ENCODE measurements at places on chromosomes 3 and 15.

GRCh38 chr15:26722621-26723160, 50.2 kb downstream of the GABRB3 start:
- no peak for DNase-seq

- DNase-seq, result no peak
Measured at GRCh38 chr3:185024406-185024805, 128.5 kb downstream of the C3orf70 start.

GRCh38 chr3:131747466-131747865, 244.7 kb upstream of the MRPL3 start:
- DNase-seq, result no peak

- no peak for DNase-seq
Measured at GRCh38 chr3:82015241-82015640, 253.8 kb upstream of the GBE1 start.

- no peak for DNase-seq
Measured at GRCh38 chr15:28017423-28017924, 81.6 kb downstream of the OCA2 start.
